ENCODE measurements at places on chromosomes 16 and 17.

DNA sequence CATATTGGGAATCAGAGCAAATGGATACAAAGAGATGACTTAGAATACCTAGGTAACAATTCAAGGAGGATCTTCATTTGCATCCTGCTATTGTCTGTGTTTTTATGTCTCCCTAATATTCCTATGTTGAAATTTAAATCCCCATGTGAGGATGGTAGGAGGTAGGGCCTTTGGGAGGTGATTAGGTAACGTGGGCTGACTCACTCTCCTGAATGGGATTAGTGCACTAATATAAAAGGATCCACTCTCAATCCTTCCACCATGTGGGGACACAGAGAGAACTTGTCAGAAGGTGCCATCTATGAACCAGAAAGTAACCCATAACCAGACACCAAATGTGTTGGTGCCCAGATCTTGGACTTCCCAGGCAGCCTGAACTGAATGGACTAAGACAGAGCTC lies 83.4 kb downstream of the CDH8 start:
- no peak for DNase-seq

- no peak for DNase-seq
These were observed 2.3 kb downstream of the CDYL2 start for GRCh38 chr16:80802138-80802537.

DNA sequence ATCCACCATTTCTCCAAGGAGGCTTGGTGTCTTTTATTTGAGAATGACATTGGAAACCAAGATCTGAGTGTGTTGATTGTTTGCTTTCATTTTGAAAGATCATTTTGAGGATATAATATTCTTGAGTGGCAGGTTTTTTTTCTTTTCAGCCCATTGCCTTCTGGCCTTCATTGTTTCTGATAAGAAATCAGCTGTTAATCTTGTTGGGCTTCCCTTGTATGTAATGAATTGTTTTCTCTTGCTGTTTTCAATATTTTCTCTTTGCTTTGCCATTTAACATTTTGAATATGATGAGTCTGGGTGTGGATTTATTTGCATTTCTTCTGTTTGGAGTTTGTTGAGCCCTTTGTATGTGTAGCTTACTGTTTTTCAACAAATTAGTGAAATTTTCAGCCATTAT lies 22.0 kb downstream of the PRSS54 start:
- DNase-seq, result no peak

- no peak for DNase-seq
These were observed 24.0 kb downstream of the REXO5 start for GRCh38 chr16:20830372-20830771.

- DNase-seq, result no peak
These were observed 43.6 kb downstream of the SOCS3 start for GRCh38 chr17:78316115-78316866.

GRCh38 chr17:52776234-52776633 lies 617.7 kb upstream of the CA10 start:
- DNase-seq, result no peak

DNA sequence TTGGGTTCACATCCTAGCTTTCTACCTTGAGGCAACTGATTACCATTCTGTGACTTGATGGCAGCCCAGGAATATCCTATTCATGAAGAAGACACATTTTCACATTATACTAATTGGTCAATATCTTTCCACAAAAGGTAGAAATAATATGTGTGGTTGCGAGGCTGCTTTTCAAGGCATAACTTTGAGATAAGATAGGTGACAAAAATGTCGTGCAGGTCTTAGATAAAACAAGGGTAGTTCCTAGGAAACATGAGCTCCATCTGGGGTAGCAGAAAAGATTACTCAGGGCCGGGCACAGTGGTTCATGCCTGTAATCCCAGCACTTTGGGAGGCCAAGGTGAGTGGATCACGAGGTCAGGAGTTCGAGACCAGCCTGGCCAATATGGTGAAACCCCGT lies 22.3 kb upstream of the TEKT3 start:
- DNase-seq, result no peak

DNA sequence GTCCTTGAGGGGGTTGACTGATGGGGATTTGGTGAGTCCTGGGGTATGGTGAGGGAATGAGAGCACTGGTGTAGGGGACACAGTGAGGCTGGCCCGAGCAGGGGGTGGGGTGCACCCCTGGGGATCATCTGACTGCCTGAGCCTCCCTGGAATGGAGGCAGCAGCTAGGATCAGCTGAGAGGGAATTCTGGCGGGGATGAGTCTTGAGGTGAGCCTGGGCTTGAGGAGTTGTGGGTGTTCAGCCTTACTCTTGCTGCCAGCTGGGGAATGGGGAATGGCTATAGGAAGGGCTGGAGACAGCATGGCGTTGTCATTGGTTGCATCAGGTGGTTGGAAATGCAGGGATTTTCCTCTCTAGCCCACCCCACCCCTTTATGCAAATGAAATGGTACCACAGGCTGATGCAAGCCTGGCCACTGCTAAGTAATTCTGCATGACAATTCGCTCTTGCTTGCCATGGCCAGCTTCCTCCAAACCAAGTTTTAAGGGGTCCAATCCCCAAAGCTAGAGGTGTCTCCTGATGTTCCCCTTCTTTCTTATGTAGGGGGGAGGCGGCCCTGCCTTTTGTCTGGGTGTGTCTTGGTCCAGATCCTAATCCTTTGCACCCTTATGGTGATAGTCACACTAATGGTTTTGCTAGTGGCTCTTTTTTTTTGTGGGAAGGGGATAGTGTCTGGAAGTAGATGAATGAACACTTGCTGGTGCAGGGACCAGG lies 7.5 kb downstream of the NFE2L1 start:
- peak; percentile 96 for DNase-seq

- no peak for DNase-seq
These were observed 20.3 kb downstream of the KATNB1 start for GRCh38 chr16:57755726-57756423.

DNA sequence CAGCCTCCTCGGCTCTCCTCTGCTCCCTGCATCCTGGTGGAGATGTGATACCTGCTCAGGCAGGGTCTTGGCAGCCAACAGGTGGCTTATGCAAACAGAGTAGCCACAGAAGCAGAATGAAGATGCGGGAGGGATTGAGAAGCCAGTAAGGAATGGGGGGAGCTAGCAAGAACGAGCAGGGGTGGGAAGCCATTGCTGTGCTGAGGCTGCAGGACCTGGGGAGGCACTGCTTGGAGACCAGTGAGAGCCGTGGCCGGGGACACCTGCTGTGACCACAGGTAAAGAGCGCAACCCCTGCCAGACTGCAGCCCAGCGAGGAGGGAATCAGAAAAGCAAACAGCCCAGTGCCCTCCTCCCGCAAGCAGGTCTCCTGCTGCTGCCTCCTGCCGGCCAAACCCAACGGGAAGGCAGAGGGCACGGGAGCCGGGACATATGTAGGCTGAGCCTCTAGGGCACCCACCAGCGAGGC lies 14.7 kb downstream of the AIPL1 start:
- no peak for DNase-seq

- DNase-seq, result no peak
These were observed 28.6 kb downstream of the TPSG1 start for GRCh38 chr16:1196494-1196893.

- DNase-seq, result peak; percentile 29
These were observed 69.9 kb downstream of the IRX3 start for GRCh38 chr16:54216688-54217087.

DNA sequence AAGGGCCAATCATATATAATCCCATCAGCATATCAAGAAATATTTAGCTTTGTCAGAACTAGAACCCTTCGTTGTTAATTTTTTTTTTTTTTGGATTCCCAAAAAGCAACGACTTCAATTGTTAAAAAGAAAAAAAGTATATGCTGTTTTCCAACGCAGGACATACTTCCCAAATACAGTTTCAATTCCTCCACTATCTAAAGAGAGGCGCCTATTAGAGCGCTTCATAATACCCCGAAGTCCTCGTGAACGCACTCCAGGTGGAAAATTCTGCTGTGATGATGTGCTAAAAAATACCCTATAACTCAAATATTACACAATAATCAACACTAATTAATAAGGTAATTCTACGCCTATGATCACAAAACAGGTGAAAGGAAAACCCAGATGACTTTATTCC lies 20.8 kb downstream of the GNA13 start:
- no peak for DNase-seq

DNA sequence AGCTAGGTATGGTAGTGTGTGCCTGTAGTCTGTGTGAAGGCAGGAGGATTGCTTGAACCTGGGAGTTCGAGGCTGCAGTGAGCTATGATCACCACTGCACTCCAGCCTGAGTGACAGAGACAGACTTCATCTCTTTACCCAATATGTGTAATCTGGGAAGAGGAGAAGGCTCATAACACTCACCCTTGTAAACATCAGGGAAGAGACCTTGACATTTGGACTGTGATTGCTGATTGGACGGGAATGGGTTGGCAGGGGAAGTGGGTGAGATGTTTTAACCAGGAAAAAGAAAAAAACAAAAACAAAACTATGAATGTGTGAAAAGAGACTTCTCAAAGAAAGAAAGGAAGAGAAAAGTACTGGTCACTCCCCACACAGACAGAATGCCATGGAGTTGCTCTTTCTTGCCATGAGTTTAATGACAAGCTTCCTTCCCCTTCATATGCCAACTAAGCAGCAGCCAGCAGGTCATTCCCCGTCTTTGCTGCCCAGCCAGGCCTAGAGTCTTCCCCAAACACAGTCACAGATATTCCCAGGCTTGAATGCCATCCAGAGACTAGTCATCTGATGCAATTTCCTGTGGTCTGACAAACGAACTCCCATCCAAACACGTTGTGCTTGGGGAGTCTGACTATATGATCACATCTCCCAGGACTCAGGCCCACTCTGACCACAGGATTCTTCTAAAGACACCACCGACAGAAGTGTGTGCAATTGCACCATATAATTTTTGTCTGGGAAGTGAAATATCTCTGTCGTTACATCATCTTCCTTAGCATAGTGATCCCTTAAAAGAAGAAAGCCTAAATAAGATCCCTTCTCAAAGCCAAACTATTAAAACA lies 3.6 kb upstream of the XAF1 start:
- DNase-seq, result peak; percentile 96

GRCh38 chr17:2366747-2367494 lies 29.6 kb downstream of the SGSM2 start:
- no peak for DNase-seq

DNA sequence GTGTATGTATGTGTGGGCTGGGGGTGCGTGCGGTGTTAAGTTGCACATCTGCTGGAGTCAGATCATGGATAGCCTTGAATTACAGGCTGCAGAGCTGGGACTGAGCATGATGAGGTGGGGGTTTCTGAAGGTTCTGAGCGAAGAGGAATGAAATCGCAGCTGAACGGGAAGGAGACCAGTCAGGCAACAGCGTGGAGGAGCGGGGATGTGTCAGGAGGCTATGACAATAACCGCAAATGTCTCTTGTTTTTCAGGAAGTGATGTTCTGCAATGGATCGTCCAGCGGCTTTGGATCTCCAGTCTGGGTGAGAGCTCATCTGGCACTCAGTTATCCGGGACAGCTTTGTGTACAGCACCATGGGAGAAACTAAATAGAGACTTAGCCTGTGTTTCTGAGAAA lies 20.9 kb downstream of the RGS9 start:
- no peak for DNase-seq

- no peak for DNase-seq
These were observed 406.8 kb downstream of the UTP18 start for GRCh38 chr17:51666971-51667705.
